T-helper 2 cell (primary cell): ENCODE measurements at places on chromosomes 7 and 10.

DNA sequence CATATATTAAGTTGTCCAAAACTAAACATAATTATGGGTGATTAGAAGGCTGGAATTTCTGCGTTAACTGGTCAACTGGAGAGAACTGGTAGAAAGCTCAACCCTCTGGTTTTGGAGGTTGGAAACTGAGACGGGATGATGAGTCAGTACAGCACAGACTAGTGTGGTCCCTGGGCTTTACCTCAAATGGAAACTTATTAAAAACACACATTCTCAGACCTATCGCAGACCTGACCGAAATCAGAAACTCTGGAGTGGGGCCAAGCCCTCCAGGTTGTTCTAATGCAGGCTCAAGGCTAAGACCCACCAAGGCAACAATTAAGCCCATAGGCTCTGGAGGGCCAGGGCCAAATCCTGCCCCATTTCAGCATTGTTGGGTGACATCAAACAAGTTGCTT is 136.9 kb downstream of the KCNMA1 start:
- no peak for DNase-seq

DNA sequence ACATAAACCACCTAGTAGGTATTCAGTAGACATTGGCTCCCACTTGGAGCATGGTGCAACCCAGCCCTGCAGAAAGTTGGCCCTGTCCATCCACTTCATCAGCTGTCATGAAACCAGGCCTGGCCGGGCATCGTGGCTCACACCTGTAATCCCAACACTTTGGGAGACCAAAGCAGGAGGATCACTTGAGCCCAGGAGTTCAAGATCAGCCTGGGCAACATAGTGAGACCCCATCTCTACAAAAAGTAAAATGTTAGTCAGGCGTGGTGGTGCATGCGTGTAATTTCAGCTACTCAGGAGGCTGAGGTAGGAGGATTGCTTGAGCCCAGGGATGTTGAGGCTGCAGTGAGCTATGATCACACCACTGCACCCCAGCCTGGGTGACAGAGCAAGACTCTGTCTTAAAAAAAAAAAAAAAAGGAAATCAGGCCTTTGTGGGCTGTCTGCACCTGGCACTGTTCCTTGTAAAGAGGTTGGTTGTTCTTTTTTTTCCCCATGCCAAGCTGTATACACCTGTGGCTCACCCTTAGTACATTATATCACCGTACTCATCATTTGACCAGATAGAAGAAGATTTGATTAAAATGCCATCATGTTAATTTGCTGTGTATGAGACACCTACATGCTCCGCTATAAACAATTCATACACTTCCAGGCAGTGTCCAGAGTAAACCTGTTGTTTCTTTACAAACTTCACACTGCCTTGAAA is 45.4 kb upstream of the GRID1 start:
- no peak for DNase-seq

DNA sequence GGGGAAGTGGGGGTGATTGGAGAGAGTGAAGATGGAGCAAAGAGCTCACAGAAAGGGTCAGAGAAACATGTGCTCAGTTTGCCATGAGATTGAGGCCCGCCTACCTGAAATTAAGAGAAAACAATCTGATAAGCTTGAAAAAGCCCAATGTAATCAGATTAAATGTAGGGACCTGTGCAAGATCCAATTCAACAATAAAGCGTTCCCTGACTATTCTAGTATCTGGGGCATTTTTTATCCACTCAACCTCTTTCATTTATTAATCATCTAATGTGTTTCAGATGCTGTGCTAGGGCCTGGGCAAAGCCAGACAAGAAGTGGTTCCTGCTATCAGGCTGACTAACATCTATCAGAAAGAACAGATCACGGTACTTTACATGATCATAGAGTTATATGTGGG is 238.4 kb upstream of the MYO3A start:
- no peak for DNase-seq

DNA sequence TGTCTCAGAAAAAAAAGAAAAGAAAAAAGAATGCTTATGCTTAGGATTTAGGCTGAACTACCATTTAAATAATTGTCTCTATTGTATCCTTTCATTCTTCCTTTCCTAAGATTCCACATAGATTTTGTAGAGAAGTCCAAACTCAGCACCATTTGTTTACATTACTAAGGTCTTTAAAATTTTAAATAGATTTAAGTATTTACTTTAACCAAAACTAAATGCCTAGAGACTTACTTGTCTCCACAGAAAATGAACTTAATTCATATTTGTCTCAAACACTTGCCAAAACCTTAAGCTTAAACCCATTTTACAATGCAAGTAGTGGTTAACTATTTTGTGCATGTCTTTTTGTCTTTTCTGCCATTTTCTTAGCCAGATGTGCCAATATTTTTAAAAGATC is 54.1 kb upstream of the ABI1 start:
- DNase-seq: no peak

DNA sequence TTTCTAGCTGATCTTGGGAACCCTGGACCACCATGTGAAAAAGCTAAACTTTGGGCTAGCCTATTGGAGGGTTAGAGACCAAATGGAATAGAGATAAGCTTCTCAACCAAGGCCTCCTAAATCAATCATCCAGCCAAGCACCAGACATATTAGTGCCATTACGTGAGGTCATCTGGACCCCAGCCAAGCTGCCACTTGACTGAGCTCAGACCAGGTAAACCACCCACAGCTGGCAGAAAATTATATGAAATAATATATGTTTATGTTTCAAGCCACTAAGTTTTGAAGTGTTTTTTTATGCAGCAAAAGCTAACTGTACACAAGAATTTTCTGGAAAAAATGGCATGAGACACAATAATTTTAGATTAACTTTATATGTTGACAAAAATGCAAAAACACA is 82.6 kb upstream of the PCGF5 start:
- DNase-seq: no peak

DNA sequence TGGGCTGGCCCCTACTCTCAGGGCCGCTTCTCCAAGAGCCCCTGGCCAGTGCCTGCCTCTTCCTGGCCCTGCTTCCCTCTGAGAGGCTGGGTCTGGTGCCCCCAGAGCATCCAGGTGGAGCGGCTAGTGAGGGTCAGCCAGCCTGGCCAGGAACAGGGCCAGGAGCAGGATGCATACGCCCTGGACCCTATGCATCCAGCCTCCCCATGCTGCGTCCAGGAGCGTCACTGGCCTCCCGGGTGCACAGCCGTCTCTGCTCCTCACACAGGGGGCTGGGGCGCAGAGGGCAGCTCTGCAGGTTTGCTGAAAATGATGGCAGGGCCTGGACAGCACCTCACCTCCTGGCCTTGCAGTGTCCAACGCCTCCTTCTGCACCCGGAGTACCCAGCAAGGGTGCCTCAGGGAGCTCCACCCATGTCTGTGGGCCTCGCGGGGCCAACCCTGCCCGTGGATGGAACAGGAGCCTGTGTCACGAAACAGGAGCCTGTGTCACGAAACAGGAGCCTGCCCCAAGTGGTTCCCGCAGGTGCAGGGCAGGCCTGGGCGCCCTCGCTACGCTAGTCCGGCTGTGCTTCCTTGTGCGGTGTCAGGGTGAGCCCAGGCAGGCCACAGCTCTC is 246.2 kb upstream of the PPP2R2D start:
- no peak for DNase-seq

DNA sequence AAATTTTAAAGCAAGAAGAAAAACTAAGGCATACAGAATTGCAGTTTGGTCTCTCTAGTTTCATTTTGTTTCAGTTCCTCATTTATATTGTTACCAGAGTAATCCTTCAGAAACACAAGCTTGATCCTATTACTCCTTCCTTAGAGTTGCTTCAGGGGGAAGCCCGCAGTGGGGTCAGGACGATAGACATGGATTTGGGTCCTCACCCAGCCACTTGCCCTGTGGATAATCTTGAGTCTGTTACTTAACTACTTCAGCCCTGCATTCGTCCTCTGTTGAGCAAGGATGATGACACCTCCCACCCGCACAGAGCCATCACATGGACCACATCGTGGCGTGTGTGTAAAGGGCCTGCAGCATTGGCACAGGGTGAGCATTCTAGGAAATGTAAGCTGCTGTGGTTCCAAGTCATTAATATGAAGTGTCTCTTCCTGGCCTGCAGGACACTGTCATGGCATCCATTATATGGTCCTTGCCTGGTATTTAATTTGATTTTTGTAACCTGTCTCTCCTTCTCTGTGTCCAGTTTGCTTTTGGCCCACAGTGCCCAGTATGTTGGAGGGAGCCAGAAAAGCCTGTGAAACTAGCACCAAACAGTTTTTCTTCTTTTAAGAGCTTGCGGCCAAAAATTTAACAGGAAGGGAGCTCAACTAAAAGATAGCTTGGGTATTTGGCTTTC is 111.2 kb downstream of the EEPD1 start:
- no peak for DNase-seq

- DNase-seq: no peak
Measured at GRCh38 chr10:86086418-86086817, 280.2 kb downstream of the GRID1 start.

- no peak for DNase-seq
Measured at GRCh38 chr7:130179631-130180030, 25.6 kb downstream of the TMEM209 start.

DNA sequence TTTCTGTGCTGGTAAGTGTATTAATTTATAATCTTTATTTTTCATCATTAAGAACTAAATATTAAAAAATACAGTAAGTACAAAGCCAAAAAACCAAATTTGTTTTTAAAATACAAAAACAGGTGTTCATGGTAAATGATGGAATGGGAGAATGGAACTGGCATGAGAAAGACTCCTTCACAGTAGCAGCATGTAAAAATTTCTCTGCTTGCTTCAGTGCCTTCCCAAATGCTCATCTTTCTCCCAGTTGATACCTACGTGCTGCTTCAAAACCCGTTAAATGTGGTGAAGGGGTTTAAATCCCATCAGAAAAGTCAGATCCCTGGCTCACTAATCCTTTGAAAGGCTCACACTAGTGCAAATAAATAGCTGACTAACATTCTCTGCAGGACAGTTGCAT is 4.2 kb downstream of the RNF133 start:
- DNase-seq: no peak

GRCh38 chr7:17965603-17966002 is 25.3 kb upstream of the SNX13 start:
- no peak for DNase-seq

GRCh38 chr10:7477538-7478334 is 66.9 kb upstream of the SFMBT2 start:
- no peak for DNase-seq

DNA sequence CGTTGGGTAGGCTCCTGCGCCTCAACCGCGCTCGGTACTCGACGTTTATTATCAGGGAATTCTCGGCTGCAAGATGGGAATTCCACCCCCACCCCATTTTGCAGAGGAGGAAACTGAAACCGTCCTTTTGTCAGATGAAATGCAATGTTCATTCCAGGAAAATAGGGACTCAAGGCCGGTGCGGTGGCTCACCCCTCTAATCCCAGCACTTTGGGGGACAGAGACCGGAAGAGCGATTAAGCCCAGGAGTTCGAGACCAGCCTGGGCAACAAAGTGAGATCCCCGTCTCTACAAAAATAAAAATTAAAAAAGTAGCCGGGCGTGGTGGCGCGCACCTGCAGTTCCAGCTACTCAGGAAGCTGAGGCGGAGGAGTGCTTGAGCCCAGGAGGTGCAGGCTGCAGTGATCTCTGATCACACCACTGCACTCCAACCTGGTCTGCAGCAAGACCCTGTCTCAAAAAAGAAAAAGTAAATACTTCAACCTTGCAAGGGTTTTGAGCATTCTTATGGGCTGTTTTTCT is 720 bp upstream of the RFC2 start:
- no peak for DNase-seq

DNA sequence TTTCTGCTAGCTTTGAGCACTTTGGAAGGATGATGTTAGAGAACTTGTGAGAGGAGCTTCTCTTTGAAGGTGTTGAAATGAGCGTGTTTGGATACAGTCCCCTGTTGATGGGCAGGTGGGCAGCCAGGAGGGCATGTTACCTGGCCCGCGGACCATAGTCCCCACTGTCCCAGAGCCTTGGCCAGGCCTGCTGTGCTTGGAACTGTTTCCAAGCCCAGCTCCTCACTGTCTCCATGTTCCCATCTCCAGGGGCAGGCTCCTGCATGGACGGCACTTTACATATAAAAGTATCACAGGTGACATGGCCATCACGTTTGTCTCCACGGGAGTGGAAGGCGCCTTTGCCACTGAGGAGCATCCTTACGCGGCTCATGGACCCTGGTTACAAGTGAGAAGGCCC is 27.2 kb upstream of the TRIM8 start:
- DNase-seq: no peak

GRCh38 chr7:66303454-66304155 is 98.5 kb downstream of the TPST1 start:
- no peak for DNase-seq

DNA sequence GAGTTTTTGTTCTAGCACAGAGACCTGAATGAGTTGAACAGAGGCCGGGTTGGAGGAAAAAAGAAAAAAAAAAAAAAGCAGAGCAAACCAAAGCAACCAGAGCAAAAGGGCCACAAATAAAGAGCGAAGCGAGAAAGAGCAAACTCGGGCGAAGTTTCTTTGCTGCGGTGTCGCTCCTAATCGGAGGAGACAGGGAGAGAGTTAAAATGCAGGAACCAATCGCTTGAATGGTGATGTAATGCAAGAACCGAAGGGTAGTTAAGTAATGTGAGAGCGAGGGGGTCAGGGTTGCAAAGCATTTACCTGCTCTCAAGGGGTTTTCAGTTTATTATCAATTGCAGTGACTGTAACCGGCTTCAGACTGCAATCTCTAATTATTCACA is 271.7 kb downstream of the TRIL start:
- DNase-seq: no peak

DNA sequence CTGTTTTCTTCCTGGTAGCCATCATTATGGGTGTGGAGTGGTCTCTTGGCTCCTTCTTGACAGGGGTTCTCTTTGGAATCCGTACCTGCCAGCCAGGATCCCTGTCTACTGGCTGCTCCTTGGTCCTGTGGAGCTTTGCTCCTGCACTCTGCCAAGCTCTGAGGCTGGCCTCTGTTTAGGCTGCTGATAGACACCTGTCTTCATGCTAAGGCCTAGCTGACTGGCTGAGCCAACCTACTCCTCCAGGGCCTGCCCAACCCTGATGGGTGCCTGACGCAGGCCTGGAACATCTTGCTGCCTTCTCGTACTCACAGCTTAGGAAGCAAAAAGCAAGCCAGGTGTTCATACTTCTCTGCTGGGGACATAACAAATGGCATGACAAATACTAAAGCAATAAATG is 333.6 kb upstream of the ZNF32 start:
- DNase-seq: no peak

- no peak for DNase-seq
Measured at GRCh38 chr7:105600720-105601550, 19.6 kb upstream of the EFCAB10 start.

- no peak for DNase-seq
Measured at GRCh38 chr10:113052076-113052830, 102.2 kb downstream of the TCF7L2 start.

DNA sequence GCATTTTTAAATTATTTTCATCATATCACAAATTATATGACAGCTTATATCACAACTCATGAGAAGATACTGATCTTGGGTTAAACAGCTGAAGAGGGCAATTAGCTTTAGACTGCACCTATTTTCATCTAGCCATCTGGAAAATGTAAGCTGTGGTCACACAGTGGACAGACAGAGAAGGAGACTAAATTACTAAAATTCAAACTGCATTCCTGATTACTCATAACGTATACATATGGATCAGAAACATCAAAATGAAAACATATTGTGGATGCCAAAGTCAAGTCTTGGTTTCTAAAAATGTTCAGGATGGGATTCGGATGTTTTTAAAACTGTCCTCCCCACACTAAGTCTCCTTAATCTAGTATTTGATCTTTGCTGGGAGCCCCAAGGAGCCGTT is 6.6 kb downstream of the BBIP1 start:
- DNase-seq: no peak
